ENCODE measurements at places on chromosomes 4 and X.

DNA sequence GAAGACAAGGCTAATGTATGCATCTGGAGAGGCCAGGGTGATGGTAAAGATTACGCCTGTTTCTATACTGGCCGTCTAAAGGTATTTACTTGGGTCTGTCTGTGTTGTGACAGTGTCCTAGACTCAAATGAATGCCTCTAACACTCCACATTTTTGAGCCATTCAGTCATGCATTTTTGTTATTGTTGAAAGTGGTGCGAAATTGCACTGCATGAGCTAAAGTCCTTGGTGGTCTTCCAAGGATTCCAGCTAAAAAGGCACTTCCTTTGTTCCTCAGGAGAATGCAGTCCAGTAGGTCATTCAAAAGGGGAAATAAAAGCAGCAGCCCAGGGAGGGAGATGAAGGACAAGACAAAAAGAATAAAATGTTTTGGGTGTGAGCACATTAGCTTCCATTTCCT is 3.0 kb downstream of the GPC4 start:
- no peak for DNase-seq

DNA sequence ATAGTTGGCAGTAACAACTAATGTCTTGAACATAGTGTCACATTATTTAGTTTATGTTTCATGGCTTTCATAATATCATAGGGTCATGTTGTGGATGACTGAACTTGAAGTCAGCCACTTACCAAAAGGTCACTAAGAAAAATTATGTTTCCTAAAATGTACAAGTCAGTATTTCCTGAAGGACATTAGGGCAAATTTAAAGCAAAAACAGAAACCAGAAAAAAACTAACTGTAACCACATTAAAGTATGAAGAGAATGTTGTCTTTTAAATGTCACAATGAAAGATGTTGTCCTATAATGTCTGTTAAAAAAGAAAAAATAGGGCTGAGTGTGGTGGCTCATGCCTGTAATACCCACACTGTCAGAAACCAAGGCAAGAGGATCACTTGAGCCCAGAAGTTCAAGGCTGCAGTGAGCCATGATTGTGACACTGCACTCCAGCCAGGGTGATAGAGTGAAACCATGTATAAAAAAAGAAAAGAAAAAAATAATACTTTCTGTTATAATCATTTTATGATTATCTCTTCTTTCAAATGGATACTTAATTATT is 55.8 kb downstream of the HHIP start:
- no peak for DNase-seq

- DNase-seq = no peak
These were observed 21.2 kb downstream of the TRIML1 start for GRCh38 chr4:188160406-188160805.

- no peak for DNase-seq
These were observed 111.6 kb downstream of the APOOL start for GRCh38 chrX:85115252-85115651.

- DNase-seq = no peak
These were observed 1661.6 kb upstream of the PCDH7 start for GRCh38 chr4:29058531-29058930.

DNA sequence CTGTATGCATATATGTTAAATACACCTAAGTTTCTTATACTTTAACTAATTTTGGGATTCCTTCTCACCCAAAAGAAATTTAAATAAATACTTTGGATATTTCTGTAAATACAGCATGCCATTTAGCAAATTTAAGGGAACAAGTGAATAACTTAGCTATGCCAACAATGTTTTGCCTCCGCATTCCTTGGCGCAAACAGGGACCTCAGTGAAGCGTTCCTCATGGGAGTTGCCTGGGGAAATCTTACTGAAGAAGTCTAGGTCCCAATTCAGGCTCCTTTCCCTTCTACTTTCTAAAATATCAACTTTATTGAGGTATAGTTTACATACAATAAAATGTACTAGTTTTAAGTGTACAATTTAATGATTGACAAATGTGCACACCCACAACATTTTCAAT is 25.0 kb downstream of the COL4A5 start:
- no peak for DNase-seq

DNA sequence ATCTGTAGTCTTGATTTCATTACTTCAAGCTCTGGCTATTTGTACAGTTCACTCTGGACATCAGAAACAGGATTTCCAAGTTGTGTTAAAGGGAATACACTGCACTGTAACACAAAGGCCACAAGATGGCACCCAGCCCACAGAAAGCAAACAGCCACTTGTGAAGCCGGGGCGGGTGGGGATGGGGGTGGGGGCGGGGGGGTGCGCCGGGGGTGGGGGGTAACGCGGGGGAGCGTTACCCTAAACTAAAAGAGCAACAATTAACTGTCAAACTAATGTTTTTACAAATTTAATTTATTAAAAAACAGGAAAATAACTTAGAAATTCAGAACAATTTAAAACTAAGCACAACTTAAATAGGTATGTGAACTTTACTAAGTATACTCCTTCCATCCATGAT is 27.3 kb downstream of the PRDX4 start:
- DNase-seq = peak; percentile 51

- no peak for DNase-seq
These were observed 74.0 kb downstream of the FANCB start for GRCh38 chrX:14798805-14799397.

DNA sequence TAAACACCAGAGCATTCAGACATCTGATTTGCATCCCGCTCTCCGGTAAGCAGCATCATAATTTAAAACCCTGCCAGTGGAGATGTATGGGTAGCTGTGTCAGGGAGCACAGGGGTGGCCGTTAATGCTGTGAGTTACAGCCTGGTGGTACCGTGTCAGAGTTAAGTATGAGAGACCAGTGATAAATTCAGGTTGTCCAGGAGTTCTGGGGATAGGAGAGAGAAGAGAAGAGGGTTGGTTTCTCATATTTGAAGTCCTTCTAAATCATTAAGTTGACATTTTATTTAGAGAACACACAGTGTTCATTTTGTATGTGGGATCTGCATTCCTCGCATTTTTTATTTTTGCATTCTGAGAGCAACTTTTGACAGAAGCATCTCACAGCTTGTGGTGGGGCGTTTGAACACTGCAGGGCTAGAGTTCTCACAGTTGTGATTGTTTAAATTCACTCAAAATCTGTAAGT is 157.6 kb downstream of the DCLK2 start:
- no peak for DNase-seq

GRCh38 chr4:36088542-36088941 is 155.8 kb downstream of the ARAP2 start:
- DNase-seq = no peak

DNA sequence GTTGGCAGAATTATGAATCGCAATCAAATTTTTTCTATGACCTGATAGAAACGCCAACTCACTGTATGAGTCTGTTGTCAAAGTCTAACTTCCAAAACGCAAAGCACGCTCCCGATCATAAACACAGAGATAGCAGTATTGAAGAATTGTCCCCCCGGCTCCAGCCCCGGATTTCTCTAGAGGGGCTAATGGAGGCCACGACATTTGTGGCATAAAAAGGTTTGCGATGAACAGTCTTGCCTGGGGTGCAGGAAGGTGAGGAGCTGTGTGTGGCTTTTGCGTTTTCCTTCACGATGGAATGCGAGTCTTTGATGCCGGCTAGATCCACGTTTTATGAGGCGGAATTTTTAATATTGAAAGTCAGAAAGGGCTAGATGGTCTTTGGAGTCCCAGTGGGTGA is 183.0 kb downstream of the CRLF2 start:
- no peak for DNase-seq

GRCh38 chr4:165096776-165097175 is 15.9 kb downstream of the TMEM192 start:
- peak; percentile 10 for DNase-seq

GRCh38 chrX:132023896-132024386 is 839 bp downstream of the STK26 start:
- peak; percentile 55 for DNase-seq

DNA sequence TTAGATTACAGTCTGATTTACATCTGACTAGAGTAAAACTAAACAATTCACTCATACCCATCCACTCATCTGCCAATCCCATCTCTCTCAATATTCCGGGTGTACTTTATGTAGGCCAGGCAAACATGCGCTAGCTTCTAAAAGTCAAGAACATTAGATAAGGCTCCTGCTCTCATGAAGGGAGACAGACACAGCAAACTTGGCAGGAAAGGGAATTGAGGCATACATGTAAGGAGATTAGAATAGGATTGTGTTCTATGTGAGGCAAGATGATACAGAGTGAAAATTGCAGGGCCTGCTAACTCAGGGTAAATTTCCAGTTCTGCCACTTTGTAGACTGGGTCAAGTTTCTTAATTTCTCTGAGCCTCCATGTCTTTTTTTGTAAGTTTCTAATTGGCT is 135.8 kb downstream of the CDS1 start:
- no peak for DNase-seq

- no peak for DNase-seq
These were observed 30.9 kb upstream of the RHOH start for GRCh38 chr4:40165916-40166315.

DNA sequence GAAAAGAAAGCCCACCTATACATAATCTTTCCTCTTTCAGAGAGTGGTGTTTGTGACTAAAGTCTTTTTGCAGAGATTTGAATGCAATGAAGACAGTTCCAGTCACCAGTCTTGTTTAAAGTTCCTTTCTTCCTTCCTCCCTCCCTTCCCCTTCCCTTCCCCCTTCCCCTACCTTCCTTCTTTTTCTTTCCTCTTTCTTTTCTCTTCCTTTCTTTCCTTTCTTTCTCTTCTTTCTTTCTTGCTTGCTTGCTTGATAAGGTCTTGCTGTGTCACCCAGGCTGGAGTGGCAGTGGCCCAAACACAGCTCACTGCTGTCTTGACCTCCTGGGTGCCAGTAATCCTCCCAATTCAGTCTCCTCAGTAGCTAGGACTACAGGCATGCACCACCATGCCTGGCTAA is 19.0 kb upstream of the ASB5 start:
- no peak for DNase-seq

- no peak for DNase-seq
These were observed 6.9 kb upstream of the TLL1 start for GRCh38 chr4:165866019-165866650.

DNA sequence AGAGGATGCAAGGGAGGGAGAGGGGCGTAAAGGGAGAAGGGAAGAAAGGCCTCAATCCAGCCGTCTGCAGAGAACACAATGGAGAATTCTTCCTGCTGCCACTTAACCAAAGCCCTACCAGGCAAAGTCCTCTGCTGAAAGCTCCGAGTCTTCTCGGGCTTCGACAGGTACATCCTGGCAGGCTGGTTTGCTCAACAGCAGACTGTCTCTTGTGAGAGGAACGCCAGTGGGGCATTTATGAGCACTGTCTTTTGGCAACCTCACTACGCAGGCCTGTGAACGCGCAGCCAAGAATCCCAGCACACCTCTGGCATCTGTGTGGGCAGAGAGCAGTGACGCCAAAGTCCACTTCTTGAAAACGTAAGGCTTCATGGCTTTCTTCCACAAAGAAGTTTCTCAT is 207.5 kb upstream of the FAM9B start:
- DNase-seq = no peak

GRCh38 chr4:130056286-130056685 is 960.3 kb downstream of the C4orf33 start:
- no peak for DNase-seq

- no peak for DNase-seq
These were observed 314.5 kb downstream of the CAMK2D start for GRCh38 chr4:113447061-113447460.

DNA sequence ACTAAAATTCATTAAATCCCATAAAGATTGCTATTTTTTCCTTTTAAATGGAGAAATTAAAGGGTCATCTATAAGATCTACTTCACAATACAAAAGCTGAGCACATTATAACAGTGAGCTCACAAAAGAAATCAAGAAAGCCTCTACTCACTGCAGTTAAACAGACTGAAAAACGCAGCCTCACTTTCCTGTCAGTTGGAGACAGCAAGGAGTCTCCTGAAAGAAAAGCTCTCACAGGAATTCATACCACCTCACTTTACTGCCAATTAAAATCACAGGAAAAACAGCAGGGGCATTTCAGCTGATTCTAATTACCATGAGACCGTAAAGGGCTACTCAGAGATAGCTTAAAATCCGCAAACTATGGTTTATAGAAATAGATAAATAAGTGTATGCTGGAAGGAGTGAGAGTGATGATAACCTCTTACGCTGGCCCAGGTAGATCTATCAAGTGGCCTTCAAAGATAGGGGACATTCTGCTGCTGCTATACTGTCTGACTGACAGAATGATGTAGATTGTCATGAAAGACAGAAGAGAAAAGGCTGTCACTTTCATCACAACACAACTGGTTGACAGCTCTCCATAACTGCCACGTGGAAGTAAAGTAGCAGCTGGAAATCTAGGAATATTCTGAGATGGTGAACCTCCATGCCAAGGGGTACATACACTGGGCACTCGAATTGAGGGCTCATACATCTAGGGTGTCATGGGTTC is 1333.7 kb upstream of the DIAPH2 start:
- DNase-seq = no peak

DNA sequence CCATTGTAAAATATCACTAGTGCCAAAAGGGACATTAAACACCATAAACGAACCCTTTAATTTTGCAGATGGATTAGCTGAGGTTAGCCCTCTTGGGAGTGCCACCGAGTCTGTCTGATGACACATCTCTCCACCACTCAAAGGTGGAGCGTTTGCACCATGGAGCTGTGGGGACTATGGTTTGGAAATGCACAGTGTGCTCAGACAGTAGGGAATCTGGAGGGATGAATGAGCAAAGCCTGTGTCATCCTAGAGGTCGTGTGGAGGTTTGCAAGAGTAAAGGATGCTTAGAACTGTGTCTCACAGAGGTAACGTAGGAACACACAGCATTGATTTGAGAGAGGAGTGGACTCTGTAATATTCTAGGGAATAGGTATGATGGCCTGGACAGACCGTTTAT is 93.7 kb downstream of the CLNK start:
- DNase-seq = no peak

DNA sequence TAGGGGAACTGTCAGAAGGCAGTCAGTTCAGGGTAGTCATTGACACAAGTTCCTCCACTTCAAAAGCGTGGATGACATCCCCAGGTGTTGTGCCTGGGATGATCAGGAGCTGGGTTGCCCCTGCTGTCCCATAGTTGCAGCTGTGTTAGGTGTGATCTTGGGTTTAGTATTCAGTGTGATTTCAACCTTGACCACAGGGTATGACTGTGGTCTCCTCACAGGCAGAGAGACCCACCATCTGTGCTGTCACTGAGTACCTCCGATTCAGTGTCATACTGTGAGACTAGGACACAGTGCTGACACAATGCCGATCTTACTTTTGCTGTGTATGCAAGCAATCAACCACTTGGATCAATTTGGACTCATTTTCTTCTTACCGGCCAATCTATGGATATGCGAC is 25.2 kb downstream of the FOXR2 start:
- no peak for DNase-seq

DNA sequence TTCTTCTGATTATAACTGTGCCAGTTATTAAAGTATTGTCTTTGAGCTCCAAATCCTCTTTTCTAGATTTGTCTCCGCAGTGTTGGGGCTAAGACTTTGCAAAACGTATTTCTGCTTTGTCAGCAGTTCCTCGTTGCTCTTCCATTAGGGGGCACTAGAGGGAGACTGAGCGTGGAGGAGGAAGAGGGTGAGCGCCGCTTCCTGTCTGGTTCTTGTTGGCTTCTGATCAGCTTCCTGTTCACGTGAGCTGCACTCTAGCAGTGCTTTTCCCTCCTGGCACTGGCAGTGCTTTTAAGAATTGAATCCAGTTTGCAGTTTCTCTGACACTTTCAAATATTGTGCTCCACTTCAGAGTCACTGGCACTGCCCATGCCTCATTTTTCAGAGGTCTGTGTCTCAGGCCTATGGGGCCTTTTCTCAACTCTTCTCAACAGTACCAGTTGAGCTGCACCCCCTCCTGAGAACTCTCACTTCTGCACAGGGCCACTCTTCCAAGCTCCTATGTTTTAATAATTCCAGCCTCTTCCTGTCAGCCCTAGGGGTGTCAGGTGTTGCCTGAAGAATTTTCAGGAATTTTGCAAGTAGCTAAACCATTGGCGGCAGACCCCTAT is 54.4 kb upstream of the LCORL start:
- peak; percentile 40 for DNase-seq

Data from CD4-positive, alpha-beta T cell treated with Interleukin-21 for 1 hour (primary cell).